ENCODE measurements at places on chromosomes 16 and 17.

DNA sequence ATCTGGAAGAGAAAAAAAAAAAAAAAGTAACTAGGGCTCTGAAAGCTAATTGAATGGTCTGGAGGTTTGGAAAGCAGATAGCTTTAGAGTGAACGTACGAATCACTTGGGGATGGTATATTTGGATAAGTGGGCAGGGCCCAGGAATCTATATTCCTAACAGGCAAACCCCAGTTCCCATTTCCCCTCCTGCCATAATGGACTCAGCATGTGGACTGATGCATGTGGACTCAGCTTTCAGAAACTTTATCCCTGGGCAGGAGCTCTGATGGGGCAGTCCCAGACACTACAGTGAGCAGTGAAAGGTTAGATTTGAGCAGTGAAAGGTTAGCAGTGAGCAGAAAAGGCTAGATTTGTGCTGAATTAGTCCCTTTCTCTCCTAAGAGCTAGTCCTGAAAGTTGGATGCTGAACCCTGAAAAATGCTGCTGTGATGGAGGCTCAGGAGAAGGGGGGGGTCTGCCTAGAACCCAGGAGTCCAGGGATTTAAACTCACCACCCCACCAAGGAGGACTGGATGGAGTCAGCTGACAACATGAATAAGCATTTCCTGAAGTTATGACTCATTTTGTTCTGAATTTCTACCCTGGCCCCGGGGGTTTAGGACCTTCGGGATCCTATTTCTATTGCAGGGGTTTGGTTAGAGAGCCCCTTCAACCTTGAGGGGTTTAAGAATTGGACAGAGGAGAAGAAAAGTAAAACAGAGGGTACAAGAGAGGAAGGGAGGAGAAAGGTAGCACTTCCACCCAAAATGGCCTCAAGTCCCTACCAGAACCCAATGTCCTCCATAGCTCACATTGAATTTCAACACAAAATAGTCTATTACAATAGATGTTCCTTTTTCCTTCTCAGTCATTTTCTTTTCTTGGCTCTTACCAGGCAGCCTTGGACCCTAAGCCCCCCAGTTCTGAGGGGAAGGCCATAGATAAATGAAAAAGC lies 10.3 kb upstream of the FZD2 start:
- peak; percentile 48 for DNase-seq

DNA sequence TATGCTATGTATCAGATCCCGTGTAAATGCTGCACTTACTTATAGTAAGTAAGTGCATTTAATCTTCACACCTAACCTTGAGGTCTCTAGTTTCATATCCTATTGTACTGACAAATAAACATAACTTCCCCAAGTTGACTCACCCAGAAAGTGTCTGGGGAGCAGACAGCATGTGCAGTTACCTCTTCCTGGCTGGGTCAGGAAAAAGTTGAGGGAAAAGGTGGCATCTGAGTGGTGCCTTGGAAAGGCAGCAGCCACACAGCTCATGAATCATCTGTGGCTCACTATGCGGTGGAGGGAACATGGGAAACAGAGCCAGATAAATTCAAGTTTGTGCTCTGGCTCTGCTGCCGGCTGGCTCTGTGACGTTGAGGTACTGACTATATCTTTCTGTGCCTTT lies 382.0 kb upstream of the DYNLRB2 start:
- no peak for DNase-seq

DNA sequence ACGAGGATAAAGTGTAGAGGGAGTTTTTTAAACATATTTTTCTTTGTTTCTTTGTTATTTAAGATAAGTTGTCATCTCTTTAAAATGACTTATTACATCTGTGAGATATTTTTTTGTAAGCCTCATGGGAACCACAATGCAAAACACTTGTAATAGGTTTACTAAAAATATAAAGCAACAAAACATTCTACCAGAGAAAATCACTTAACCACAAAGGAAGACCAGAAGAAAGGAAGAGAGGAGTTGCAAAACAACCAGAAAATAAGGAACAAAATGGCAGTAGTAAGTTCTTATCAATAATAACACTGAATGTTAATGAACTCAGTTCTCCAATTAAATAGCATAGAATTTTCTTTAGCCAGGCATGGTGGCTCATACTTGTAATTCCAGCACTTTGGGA lies 22.9 kb downstream of the DHRS7B start:
- no peak for DNase-seq

DNA sequence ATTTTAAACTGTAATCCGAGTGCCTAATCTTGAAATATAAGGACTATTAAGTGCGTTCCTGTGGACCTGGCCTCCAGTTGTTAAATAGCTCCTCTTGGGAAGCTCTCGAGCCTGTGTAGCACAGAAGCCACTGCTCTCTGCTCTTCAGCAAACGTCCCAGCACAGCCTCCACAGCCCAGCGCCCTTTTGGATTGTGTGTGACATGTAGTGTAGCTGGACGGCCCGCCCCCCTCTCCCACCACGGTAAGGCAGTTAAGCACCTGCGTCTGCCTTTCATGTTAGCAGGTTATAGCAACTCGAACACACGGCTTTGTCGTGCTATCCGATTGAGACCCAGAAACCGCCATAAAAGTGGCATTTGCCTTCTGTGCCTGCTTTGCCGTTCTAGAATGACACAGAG lies 79.2 kb upstream of the CHMP6 start:
- DNase-seq: no peak

DNA sequence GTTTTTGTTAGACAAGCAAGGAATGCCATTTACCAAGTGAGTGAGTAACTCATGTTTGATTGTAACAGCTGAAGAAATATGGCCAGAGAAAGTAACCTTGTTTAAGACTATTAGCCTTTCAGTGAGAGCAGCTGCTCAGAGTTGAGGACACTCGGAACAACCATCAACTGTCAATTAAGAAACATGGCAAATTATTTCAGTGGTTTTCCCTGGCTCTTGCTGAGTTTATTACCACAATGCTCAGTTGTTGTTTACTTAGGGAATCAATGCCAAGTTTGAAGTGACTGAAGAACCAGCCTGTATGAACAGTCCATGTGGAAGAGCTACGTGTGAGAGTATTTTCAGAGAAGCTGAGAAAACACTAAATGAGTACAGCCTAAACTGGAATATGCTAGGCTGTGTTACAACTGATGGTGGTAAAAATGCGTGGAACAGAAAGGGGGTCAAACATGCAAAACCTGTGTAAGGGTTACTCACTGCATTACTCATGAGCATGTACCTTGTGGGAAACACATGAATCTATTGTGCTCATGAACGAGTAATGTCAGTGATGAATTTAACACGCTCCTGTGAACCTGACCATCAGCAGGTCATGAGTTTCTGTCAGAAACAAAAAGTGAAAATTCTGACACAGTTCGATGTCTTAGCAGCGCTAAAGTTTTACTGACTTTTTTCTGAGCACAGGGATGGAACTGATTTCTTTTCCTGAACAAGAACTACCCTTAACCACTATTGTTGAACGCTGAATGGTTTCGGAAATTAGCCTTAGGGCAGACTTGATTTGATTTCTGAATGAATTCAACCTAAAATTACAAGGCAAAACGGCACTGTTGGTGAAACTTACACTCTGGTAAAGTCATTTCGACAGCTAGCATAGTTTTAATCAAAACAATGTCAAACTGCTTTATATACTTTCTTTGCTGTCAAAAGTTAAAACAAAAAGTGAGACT lies 33.5 kb downstream of the GNA13 start:
- DNase-seq: no peak

DNA sequence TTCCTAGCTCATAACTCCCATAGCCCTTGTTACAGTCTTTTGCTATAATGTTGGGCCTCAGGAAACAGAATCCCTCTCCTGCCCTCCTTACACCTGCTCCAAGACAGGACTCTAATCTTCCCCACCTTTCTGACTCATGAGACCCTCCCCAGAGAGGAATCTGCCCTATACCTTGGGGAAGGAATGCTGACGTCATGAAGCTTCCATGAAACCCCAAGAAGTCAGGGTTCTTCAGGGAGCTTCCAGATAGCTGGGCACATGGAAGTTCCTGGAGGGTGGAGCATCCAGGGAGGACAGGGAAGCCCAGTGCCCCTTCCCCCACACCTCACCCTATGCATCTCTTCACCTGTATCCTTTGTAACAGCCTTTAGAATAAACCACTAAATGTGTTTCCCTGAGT lies 285.7 kb downstream of the SOX9 start:
- no peak for DNase-seq

GRCh38 chr16:48361540-48362144 lies 23.6 kb downstream of the SIAH1 start:
- DNase-seq: no peak

DNA sequence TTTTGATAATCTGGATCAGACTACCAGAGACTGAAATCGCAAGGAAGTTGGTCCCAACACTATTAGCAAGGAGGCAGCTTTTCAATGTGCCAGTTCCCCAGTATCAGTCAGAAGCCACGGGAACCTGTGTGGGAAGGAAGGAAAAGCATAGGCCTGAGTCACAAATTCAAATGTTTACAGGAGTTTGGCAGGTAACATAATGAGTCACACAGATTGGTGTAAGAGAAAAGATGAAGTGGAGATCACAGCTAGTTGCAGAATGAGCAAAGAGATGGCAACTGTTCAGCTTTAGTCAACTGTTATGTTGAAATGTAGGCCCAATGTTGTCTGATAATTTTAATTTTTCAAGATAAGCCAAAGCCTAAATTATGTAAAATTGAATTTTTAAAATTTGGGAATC lies 28.1 kb upstream of the ITGA2B start:
- no peak for DNase-seq

- DNase-seq: no peak
These were observed 35.8 kb downstream of the MRTFB start for GRCh38 chr16:14106961-14107360.

- DNase-seq: no peak
These were observed 310.9 kb downstream of the HAPSTR1 start for GRCh38 chr16:9402293-9402860.

- peak; percentile 55 for DNase-seq
These were observed at the start of gene HBQ1 for GRCh38 chr16:180101-180675. Gene HBQ1, plus strand, starts transcription at chr16:180459. Its CDS starts 28 bp downstream, at chr16:180487.

DNA sequence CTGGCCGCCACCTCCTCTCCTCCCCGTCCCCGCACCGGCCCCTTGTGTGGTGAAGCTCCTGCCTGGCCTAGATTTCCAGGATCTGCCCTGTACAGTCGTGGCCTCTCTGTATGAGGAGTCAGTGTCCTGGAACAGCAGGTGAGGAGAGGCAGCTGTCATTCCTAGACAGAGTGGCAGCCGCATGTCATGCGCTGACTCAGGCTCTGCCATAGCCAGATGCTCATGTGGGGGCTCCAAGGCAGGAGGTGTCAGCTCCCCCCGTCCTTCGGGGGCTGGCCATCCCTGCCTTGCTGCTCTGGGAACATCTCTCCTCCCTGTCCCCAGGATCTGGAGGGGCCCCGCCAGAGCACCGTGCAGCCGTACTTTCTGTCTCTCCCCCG lies 60.4 kb downstream of the BAIAP2 start:
- DNase-seq: no peak
